RCC 7860 (cell line): ENCODE measurements at places on chromosomes 11 and 22.
A peak's percentile ranks its signal among the peaks of the same experiment; 100 is the strongest.

- no peak for DNase-seq
Measured at GRCh38 chr11:59807047-59807610, 3.4 kb downstream of the MRPL16 start.

GRCh38 chr11:44094260-44094868 lies 1.1 kb upstream of the EXT2 start:
- DNase-seq = peak; percentile 49

DNA sequence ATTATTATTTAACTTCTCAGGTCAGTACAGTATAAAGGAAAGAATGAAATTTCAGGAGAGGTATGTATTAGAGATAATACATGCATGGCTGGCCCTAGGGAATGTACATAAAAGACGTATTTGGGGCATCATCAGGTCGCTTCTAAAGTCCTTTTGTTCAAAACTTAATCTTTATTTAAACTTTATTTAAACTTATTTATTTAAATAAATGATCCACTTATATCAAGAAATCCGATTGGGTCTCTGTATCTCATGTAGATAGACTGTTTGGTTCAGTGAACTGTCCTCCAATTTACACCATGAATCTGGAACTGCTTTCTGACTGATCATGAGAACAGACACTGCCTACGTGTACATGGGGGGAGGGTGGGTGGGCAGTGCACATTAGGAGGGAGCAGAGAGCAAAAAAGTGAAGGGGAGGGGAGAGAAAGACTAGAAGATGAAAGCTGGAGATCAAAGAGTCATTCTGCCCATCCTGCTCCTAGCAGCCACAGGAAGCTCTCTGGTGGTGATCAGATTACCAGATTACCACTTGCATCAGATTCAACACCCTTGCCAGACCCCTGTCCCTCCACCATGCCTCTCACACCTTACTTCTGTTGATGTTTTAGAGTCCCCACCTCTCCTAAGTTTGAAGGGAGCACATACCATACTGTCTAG lies 92.1 kb upstream of the MTMR2 start:
- DNase-seq = peak; percentile 57

- DNase-seq = no peak
Measured at GRCh38 chr11:2220173-2220771, 48.7 kb upstream of the TH start.

DNA sequence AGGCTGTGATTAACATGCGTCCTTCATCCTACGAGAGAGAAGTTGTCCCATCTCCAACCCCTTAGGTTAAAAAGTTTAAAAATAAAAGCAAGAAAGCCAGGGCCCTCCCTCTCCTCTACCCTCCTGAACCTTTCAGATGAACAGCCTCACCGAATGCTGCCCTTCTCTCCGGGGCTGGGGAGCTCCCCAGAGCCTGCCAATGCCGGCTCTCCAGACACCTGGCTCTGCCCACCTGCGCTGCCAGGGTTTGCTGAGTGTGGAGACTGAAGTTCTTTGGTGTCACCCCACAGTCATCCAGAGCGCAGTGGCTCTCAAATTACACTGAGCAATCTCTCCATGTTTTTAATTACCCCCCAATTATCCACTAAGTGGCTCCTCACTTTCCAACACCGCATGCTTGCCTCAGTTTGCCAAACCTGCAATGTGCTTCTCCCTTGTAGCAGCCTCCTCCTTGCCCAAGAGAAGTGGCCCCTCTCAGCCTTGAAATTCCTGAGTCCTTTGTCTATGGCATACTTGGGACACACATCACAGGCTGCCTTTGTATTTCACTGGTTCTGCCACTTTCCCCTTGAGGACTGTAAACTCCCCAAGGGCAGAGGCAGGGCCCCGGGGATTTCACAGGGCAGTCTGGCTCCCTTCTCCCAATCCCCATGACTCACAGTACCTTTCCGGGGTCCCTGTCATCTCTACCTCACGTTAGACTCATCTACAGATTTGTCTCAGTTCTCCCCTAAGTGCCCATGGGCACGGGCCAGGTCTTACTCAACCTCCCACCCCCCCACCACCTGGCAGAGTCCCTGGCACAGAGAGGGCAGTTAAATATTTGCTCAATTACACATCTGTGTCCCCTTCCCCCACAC lies 2.0 kb downstream of the MYH9 start:
- no peak for DNase-seq

DNA sequence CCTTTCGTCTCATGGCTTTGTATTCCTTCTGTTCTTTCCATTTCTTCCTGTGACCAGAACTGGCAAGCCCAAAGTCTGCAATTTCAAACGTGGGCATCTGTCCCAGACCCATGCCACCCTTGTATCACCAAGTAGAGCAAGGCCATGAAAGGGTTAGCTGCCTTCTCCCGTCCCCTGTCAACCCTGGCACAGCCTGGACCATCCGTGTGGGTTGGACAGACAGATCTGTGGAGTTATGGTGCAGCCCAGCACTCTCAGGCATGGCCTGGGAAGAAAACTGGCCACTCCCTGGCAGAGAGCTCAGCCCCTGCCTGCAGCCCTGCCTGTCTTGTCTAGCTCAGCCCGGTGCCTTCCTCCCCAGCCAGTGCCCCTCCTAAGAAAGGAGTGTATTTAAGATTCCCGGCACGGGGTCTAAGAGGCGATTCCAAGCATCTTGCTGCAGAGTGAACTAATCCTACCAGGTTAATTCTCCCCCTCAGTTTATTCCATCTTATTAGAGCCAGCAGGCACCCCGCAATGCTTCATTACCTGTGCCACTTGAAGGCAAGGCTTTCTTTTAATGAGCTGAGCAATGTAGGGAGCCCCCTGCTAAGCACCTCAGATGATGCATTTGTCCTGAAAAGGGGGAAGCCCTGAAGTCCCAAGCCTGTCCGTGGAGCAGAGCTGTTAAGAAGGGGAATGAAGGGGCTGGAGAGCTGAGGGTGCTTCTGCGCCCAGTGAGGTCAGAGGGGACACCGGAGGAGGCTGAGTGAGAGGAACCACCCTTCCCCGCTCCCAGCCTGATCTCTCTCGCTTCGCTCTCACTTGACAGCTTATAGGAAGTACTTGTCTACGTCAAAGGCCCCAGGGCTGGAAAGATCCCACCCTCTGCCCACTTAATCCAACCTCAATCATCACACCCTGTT lies 130.6 kb downstream of the SPATA19 start:
- no peak for DNase-seq

GRCh38 chr11:118147502-118147901 lies 5.1 kb downstream of the SCN4B start:
- no peak for DNase-seq

GRCh38 chr22:22042009-22042408 lies 59.4 kb upstream of the TOP3B start:
- no peak for DNase-seq

GRCh38 chr11:31640611-31641010 lies 131.0 kb downstream of the ELP4 start:
- DNase-seq = no peak

DNA sequence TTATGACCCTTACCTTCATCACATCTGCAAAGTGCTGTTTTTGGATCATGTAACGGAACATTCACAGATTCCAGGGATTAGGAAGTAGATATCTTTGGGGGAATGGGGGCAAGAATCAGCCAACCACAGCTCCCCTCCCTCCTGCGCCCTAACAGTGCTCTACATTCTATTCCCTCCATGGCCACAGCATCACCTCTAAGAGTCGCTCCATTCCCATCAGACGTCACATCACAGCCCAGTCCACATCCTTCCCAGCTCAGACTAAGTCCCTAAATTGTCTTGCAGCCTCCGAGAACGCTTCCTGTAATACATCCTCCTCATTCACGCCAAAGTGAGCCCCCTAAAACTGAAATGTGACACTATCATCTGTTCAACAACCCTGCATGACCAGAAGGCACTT lies 5.9 kb downstream of the SCGB1D1 start:
- DNase-seq = no peak

DNA sequence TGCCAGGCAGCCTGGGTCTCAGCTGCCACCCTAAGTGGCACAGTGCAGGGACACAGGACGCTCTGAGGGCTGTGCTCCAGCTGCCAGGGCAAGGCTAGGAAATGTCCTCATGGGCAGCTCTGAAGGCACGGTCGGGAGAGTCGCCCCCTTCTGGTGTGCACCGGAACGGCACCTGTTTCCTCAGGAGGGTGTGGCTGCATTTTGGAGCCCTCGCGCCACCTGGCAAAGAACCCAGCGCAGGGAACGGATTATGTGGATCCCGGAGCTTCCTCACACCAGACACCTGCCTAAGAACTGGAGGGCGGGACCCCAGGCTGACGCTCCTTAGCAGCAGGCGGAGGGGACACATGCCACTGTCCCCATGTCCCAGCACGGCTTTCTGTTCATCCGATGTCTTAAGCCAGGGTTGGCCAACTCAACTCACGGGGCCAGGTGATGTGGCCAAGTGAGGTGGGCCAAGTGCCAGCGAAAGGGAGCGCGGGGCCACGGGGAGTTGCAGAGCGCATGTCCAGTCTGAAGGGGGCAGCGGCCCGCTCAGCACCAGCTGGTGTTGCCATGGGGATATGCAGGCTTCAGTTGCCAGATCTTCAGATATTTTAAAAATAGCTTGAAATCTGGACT lies 5.1 kb upstream of the SLC22A8 start:
- no peak for DNase-seq

GRCh38 chr22:22720724-22721261 lies 76.4 kb downstream of the GGTLC2 start:
- DNase-seq = no peak
